ENCODE measurements at places on chromosomes 1 and 21.

DNA sequence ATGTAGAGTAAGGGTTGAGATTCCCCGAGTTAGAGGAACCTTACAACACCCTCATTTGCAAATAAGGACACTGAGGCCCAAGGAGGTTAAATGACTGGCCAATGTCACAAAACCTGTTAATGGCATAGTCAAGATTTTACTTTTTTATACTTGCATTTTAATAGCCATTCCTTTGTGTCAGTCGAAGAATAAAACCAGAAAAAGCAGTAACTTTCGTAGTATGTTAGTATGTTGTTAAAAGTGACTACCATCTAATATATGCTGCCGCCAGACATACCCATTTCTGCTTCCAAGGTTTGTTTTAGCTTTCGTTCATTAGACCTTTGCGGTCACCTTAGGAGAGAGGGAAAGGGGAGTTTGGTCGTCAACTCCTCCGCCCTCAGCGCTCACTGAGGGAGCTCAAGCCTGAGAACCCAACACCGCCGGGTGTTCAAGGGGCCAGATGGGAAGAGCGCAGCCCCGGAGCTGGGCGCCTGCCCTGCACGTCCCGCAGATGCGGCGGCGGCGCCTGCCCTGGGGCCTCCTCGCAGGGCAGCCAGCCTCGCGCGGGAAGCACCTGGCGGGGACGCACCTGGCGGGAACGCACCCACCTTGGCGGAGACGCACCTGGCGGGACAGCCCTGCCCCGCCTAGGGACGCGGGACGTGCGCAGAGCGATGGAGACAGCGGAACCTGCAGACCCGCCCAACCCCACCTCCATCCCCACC, 466 bp downstream of the VPS26C start:
- DNase-seq = no peak

- DNase-seq = no peak
Observed at GRCh38 chr1:229141689-229142377, 129.1 kb upstream of the RAB4A start.

DNA sequence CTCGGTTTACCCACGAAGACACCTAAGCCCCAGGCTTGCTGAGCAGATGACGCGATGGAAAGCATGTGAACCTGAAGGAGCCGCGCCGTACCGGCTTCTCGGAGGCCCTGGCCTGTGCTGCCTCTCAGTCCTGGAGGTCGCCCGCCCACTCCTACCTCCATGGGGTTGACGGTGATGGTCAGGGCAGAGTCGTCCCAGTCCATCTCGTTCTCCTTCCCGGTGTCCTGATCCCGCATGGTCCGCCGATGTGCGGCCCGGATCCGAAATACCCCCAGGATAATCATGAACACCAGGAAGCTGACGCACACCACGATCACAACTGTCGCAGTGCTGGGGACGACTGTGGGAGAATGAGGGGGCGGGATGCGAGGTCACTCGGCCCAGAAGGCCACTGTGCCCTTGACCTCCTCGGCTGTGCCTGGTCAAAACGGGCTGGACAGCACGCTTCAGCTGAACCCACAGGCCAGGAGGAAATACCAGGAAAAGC, 79.6 kb downstream of the PIK3CD start:
- no peak for DNase-seq

- DNase-seq = no peak
Observed at GRCh38 chr1:33372162-33372561, 51.3 kb upstream of the A3GALT2 start.

DNA sequence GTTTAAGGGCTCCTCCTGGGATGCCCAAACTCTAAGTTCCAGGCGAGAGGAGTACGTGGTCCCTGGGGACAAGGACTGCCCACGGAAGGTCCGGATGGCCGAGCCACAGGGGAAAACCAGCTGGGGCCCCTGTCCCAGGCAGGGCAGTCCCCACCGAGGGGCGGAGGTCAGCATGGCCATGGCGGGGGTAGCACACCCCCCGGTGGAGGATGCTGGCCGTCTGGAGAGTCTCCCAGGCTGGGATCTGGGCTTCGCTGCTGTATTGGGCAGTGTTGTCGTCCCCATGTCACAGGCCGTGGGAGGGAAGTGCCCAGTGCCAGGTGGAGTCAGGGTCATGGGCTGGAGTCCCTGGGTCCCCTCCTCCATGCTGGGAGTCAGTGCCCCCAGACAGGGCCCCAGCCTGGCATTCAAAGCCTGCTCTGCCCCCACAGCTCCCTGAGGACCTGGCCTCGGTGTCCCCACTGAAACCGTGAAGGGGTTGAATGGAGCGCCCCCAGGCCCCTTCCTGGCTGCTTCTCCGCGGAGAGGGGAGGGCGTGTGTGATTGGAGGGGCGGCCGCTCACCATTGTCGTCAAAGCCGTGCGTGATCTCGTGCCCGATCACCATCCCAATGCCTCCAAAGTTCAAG, 6.8 kb downstream of the PRXL2B start:
- DNase-seq = no peak

DNA sequence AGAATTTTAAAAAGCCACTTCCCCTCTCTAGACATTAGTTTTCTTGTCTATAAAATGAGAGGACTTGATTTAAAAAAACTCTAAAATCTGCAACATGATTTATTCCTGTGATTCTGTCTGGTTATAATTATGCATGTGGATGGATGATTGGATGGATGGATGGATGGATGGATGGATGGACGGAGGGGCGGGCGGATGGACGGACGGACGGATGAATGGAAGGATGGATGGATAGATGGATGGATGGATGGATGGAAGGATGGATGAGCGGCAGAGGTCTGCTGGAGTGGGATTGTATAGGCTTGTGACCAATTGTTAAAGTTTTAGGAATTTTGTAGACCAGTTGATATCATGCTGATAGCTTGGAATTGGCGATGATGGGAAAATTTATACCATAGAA, 135.2 kb upstream of the TIAM1 start:
- DNase-seq = no peak

DNA sequence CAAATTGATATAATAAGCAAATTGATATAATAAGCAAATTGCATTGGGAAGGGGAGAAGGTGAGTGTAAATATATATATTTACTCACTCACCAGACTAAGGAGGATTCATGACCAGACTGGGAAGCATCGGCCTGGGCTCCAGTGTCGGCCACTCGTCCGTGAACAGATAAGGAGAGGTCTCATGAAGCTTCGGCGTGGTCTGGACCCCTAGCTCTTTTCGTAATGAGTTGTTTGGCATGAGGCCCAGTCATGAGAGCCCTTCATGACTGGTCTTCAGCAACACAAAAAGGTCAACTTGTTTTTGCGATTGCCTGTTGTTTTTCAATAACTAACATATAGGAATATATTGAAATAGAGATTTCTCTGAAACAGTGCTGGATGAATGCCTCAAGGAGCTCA, 222.9 kb upstream of the KCNK2 start:
- DNase-seq = no peak

- DNase-seq = no peak
Observed at GRCh38 chr21:43340491-43341377, 86.2 kb downstream of the SIK1 start.

GRCh38 chr1:58932859-58933598, 149.2 kb upstream of the JUN start:
- DNase-seq = peak; percentile 18

GRCh38 chr1:246647113-246647512, 77.1 kb upstream of the SCCPDH start:
- no peak for DNase-seq

GRCh38 chr21:31366825-31367224, 22.8 kb upstream of the TIAM1 start:
- DNase-seq = no peak

DNA sequence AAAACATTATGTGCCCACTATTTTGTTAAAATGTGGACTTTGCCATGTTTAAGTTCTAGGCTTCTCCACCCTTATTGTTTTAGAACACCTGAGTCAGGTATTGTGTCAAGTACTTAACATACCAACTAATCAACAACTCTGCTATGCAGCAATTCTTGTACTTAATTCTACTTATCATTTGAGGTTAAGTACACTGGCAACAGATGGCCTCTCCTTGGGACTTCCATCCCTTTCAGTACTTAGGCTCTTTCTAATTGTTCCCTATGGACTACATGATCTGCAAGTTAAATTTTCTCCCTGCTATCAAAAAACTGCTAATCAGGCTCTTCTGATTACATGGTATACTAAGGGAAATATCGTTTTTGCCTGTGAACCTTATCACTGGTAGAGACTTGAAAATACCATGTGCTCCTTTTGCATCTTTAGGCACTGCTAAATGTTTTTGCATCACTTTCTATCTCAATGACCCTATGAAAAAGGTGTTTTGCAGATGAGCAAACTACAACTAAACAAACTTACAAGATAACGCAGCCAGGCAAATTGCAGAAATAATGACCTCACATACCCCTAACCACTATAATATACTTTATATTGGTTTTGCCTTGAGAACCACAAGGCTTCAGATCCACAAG, 18.9 kb downstream of the SFPQ start:
- no peak for DNase-seq

DNA sequence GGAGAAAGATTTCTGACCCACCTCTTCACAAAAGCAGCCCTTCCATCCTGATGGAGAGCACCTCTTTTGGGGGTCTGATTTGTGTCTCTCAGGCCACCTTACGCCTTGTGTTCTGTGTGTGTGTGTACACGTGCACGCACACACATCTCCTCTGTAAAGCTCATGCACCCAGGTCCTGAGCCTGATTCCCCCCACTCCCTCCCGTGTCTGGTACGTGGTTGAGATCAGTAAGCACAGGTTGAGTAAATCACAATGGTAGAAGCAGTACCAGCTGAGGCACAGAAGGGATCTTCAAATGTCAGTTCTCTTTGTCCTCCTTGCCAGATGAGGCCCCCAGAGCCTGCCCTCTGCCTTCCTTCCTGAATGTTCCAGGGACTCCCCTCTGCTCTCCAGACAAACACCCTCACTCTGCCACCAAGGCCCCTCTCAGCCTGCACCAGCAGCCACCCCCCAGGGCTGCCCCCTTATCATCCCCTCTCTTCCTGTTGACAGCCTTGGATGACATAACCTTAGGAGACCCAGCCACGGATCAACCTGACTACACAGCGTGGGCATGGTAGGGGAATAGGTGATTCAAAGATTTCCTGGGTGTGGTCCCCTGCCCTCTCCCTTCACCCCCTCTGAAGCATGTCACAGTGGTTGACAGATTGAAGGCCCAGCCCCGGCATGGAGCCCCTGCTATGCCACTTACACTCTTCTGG, 112.8 kb downstream of the HIVEP3 start:
- peak; percentile 69 for DNase-seq

GRCh38 chr1:86648255-86648654, 56.1 kb upstream of the SH3GLB1 start:
- DNase-seq = no peak

DNA sequence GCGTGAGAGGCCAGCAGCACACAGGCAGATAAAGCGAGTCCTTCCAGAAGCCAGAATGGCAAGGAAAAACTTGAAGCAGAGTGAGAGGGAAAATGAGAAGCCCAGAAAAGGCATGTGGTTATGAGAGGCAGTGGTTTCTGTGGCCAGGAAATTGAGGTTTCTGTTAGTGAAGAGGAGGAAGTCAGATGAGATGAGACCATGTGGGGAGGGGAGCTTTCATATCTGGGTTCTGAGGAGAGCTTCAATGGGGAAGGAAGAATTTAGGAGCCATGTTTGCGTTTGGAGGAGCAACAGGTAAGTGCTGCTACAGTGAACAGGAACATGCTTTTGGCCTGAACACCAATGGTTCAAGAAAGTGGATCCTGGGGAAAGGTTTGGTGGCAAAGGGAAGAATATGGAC, 6.1 kb upstream of the CD1A start:
- peak; percentile 29 for DNase-seq

DNA sequence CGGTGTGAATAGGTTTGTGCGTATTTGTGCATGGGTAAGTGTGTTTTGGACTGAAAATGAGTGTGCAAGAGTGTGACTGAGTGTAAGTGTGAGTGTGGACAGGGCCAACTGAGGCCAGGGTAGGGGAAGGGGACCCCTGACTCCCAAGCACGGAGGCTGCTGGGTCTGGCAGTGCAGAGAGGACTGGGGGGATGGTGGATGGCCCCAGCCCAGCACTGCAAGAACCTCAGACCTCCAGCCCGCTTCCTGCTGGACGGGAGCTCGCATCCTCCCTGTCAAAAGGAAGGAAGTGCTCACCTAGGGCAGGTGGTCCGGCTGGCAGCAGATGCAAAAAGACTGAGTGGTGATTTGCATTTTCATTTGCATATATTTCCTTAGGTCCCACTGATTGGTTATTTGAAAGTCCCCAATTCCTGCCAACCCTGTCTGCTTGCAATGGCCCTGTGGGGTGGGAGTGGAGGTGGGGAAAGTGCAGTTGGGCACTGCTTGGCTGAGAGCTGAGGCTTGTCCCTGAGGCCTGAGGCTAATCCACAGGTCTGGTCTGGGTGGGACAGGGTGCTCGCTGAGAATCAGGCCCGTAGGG, 42.8 kb upstream of the CASZ1 start:
- no peak for DNase-seq

GRCh38 chr1:224080115-224080774, 33.7 kb upstream of the FBXO28 start:
- DNase-seq = no peak

DNA sequence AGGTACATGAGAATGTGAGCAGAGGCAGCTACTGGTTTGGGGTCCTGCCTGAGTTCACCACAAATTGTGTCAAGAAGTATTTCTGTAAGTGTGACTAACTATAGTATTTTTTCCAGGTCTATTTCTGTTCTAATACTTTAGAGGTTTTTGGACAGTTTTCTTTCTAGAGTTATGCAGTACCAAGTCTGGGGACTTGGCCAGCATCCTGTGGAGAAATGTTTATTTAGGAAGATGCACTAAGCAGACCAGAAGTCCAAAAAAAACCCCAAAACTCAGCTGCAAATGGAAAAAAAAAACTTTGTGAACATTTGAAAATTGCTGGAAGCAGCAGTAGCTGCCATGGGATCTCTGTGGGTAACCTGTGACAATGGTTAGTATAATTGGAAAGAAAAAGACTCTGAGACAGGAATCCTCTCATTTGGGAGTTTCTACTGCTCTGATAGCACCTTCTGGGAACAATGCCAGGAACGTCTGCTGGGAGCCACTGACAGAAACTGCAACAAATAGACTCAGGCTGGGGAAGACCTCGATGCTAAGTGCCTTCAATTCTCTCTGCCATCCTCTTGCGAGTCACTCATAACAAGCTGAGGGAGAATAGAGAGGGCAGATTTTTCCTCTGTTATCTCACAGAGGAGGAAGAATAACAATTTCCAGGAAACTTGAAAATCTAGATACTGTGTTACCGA, 37.6 kb downstream of the OR10R2 start:
- DNase-seq = no peak

GRCh38 chr1:246064891-246065290, 442.2 kb downstream of the SMYD3 start:
- DNase-seq = no peak
